ENCODE measurements at places on chromosomes 2 and 18. TPM values are rescaled to one million over a fixed set of nuclear protein-coding genes. Genes with fewer than 3 reads are reported as not detected.

AGXT gene
- not detected for total RNA-seq

DNA sequence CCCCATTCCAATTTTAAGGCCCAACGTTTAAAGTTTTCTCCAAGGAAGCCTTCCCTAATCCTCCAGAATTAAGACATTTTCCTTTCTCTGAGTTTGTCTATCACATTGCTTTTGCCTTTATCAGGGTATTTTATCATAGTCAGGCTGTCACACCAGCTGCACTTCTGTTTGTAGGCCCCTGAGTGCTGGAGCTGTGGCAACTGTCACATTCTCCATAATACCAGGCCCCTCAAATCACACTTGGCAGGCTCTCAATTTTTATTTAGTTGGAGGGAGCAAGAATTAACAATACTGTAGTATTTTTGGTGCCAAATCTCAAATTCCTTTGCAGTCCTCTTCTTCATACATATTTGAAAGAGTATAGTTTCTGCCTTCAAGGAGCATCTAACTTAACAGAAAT lies 122.2 kb downstream of the FSHR start:
- DNase-seq: no peak
- no peaks in the 10 kb centered on the region for H3K27me3 ChIP-seq
- no peak overlapping the region for H3K27ac ChIP-seq
- H3K36me3 ChIP-seq: no peaks in the 10 kb centered on the region

- peaks cover 6% of the 10 kb centered on the region for H3K4me1 ChIP-seq
- no peak overlapping the region for H3K4me3 ChIP-seq
- no peak overlapping the region for H3K27ac ChIP-seq
- H3K36me3 ChIP-seq: no peaks in the 10 kb centered on the region
These were observed 137.3 kb downstream of the CCDC148 start for GRCh38 chr2:158319269-158319668.

LCT gene
- 0.29 TPM for total RNA-seq

INPP5D gene
- total RNA-seq: 64.8 TPM

CNRIP1 gene
- not detected for total RNA-seq

GRCh38 chr2:7288484-7288883 lies 371.3 kb downstream of the RNF144A start:
- H3K27ac ChIP-seq: no peak overlapping the region
- no peaks in the 10 kb centered on the region for H3K36me3 ChIP-seq
- no peak for DNase-seq
- peaks cover 4% of the 10 kb centered on the region for H3K27me3 ChIP-seq

SERPINB10 gene
- total RNA-seq: 1.5 TPM

- H3K4me1 ChIP-seq: no peaks in the 10 kb centered on the region
- DNase-seq: no peak
- no peak overlapping the region for H3K27ac ChIP-seq
- peaks cover 7% of the 10 kb centered on the region for H3K27me3 ChIP-seq
- H3K4me3 ChIP-seq: no peak overlapping the region
- H3K36me3 ChIP-seq: no peaks in the 10 kb centered on the region
These were observed 181.6 kb upstream of the PXDN start for GRCh38 chr2:1925928-1926327.

DNA sequence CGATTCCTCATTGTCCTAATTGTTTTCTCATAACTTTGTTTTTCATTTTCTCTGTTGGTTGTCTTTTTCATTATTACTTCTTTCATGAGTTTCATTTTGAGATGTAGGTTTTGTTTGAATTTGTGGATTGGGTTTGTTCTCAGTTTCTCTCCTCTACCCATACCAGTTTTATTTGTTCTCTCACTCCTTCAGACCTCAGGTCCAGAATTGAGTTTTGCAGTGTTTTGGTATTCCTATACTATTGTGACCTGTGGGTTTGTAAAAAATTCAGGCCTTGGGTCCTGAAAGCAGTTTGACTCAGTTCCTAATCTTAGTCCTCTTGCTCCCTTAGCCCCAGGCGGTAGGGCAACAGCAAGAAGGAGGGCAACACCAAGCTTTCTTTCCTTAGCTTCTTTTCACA lies 28.3 kb upstream of the UBE2E3 start:
- DNase-seq: no peak
- H3K27ac ChIP-seq: no peak overlapping the region
- H3K36me3 ChIP-seq: no peaks in the 10 kb centered on the region
- no peak overlapping the region for H3K4me3 ChIP-seq
- H3K27me3 ChIP-seq: peaks cover 23% of the 10 kb centered on the region

DNA sequence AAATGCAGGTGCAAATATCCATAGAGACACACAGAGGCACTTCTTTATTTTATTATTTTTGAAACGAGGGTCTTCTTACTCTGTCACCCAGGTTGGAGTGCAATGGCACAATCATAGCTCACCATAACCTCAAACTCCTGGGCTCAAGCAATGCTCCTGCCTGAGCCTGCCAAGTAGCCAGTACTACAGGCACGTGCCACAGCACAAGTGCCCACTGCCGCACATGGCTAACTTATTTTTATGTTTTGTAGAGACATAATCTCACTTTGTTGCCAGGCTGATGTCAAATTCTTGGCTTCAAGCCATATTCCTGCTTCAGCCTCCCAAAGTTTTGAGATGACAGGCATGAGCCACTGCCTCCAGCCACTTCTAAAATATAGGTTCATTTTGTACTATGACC lies 537.6 kb downstream of the THSD7B start:
- no peaks in the 10 kb centered on the region for H3K36me3 ChIP-seq
- no peak for DNase-seq
- H3K27me3 ChIP-seq: no peaks in the 10 kb centered on the region
- H3K27ac ChIP-seq: no peak overlapping the region
- H3K4me1 ChIP-seq: no peaks in the 10 kb centered on the region

All from activated T-cell treated with anti-CD3 and anti-CD28 coated beads, Interleukin-2, amount 50 U/mL, for 72 hours (primary cell).